Mesenteric fat pad (tissue), 1 donor: ENCODE measurements at places on chromosomes 13 and 19.

DNA sequence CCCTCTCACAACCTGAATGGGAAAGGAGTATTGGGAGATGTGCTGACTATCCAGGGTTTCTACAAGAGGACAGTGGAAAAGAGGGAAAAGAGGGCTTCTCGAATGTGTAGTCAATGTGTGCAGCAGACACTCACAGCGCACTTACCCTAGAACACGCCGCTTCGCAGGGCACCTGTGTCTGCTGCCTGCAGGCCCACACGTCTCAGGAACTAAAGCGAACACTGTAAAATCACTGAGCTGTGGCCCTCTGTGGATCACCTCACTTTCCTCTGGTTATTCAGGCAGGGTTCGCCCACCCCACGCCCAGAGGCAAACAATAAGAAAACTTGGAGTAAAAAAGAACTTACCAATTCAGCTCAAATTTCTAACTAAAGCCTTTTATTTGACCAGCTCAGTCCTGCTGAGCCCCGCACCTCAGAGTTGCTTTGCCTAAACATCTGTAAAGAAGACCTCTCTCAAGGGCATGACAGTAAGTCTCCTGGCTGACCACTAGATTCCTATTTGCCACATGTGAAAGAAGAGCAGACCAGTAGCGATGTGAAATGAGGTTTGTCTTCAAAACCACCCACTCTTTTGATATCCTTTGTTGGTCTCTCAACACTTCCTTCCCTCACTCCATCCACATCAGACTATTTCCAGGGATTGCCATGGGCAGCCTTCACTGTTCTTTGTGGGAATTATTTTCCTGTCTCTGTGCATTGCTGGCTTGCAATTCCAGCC lies 19.3 kb upstream of the DOCK9 start:
- no peak for DNase-seq

- no peak for DNase-seq
Observed at GRCh38 chr13:95874286-95874685, 178.9 kb downstream of the UGGT2 start.

DNA sequence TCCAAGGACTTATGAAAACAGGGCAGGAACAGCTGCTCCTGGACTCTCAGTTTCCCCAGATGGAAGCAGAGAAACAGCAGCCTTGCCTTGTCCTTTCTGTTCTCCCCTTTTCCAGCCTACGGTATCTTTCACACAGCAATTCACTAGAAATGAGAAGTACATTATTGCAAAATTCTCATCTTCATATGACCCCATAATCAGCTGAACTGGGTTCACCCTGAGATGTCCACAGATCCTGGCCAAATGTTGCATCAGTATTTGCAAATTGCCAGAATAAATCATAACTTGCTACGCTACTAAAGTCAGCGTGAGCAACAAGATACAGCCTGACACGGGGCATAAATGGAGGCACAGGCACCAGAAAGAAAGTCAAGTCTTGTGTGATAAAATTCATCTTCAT lies 16.1 kb downstream of the VSTM1 start:
- no peak for DNase-seq

DNA sequence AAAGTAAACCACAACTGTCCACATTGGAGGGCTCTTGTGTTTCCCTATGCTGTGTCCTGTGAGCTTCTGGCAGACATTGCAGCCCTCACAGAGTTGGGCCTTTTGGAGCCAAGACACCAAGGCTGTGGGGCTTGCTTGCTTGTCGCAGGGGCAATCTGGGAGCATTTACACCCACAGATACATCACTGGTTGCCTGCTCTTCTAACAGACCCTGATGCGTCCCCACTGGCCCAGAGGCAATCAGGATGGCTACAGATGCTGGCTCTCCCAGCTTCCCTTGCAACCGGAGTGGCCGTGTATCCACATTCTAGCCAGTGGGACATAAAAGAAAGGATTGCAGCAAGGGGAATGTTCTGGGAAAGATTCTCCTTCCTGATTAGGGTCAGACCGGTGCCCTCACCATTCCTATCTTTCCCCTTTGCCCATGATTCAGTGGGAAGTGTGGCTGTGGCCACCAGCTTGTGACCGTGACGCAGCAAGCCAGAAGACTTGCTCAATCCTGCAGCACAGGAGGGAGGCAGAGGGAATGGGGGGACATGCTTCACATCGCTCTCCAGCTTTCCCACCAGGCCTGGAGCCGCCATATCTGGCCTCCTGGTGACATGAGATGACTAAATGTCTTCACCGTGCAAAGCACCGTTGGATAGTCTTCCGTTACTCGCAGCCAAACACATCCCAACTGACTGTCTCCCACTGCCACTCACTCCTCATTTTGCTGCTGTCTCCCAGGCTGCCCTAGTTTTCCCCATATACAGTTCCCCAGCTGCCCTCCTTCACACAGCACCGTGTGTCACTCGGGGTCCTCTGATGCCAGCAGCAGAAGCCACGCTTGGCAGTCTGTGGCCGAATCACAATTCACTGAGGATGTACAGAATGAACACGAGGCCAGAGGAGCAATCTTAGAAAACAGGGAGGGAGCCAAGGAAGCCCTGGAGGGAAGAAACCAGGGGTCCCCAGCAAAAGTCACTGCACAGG lies 151.0 kb downstream of the DPF1 start:
- DNase-seq, result no peak

- DNase-seq, result no peak
Observed at GRCh38 chr19:58474291-58474996, 1.7 kb upstream of the ZNF446 start.

DNA sequence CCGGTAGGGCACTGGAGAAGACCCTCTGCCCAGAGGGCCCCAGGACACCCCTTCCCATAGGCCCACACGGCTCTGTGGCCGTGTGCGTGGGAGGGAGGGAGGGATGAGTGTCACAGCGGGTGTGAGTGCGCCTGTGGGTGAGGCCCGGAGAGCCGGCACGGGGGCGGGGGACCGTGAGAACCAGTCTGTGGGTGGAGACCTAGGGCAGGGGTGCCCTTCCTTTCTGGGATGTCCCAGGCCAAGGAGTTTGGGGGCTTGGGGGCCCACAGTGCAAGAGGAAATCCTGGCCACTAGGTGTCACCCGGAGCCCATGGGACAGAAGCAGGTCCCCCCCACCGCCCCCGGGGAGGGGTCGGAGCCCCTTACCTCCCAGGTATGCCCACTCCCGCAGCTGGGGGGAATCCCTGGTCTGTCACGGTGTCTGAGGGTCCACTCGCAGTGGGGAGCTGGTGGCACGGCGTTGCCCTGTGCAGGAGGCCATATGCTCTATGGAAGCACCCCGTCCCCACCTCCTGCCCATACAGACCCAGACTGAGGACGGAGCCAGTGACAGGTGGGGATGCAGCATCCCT lies 16.0 kb upstream of the SLC7A10 start:
- no peak for DNase-seq

DNA sequence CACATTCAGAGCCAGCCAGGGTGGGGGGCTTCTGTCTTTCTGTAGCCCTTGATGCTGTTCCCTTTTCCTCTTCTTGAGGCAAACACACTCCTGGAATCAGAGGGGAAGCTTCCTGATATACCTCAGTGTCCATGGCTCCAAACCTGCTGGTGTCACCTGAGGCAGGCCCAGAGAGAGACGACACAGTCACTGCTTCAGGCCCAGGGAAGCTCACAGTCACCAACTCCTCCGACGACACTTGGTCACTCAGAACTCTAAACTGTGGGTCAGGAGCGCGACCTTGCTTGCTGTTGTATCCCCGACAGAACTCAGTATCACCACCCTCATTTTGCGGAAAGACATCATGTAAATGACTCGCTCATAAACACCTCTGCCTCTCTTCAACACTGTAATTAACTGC lies 1.1 kb downstream of the ATP13A1 start:
- DNase-seq, result no peak

GRCh38 chr13:88592105-88592504 lies 920.9 kb downstream of the SLITRK5 start:
- no peak for DNase-seq

- DNase-seq, result no peak
Observed at GRCh38 chr13:80011448-80012212, 329.3 kb downstream of the SPRY2 start.

DNA sequence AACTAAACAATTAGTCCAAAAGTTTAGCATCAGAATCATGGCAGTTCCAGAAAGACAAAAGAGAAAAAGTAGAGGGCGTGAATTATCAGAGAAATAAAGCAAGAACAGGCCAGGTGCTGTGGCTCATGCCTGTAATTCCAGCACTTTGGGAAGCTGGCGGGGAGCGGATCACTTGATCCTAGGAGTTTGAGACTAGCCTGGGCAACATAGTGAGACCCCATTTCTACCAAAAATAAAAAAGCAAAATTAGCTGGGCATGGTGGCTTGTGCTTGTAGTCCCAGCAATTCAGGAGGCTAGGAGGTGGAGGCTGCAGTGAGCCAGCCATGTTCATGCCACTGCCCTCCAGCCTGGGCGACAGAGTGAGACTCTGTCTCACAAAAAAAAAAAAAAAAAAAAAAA lies 18.4 kb downstream of the ARL11 start:
- DNase-seq, result no peak

- DNase-seq, result no peak
Observed at GRCh38 chr13:39110518-39111097, 72.4 kb downstream of the NHLRC3 start.

DNA sequence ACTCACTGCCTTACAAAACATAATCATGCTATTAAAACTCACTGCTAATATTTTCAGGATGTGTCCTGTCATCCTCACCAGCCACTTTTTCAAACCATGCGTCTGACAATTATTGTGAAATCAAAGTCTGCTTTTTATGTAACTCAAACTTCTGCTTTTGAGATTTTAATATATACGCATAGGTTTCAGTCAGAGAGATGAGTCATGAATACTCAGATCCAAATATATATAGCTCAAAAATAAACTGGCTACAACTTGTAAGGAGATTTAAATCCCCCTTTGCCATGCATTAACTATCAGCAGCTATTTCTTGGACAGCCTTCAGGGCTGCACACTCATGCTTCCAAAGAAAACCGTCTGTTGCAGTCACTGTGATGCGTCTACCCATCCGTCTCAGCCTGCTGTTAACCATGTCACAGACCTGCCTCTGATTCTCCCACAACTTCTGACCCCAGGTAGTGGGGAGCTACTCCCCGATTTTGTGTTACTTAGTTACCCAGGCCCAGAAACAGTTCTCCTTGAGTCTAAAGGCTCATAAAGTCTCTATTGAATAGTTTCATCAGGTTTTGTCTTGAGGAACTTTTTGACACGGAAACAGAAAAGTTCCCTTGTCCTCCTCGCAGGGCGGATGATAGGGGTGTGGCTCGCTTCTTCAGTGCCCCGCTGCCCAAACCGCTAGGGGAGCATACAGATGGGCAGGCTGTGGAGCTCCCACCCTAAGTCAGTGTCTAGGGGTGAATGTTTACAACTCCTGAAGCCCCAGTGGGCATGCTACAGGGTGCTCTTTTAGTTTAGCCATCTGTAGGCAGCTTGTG lies 33.8 kb upstream of the SGCG start:
- no peak for DNase-seq

DNA sequence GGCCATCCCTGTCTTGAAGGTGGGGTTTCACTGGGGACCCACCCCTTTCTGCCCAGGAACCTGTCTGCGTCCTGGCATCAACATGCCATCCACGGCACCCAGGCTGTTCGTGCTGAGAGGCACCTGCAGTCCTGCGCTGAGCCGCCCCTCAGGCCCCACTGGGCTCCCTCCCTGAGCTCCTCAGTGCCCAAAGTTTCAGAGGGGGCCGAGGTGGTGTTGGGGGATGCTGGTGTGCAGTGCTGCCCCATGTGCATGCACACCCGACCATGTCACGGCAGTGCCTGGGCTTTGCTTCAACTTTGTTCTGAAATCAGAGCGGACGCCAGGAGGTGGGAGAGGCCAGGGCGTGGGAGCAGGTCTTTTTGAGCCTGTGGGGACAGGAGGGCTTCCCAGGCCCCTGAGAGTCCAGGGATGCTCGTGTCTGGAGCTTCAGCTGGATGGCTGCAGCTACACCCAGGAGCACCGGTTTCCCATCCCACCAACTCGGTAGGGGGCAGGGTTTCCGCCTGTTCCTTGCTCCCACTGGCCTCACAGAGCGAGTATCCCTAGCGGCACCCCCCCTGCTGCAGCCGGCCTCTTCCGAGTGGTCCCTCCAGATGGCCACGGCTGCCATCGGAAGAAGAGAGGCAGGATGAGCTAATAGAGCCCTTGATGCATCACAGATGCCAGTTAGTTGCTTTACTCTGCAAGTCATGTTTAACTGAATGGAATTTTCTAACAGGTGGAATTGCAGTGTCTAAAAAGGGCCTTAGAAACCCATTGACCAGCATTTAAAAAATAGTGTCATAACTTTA lies 44.0 kb downstream of the WDFY2 start:
- no peak for DNase-seq

DNA sequence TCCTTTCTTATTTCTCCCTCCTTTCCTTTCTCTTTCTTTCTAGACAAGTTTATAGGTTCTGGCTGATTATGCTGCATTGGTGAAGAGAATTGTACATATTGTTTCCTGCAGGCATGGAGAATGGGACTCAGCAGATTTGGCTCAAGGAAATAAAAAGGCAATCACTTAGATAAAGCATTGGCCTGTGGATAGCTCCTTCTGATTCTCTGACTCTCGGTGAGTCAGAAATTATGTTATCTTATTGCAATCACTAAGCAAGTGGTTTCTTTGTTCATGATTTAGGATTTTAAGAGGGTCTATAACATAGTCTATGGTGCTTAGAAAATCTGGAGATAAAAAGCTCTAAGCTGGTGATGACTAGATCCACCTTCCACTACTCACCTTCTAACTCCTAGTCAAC lies 54.0 kb upstream of the POSTN start:
- no peak for DNase-seq

- no peak for DNase-seq
Observed at GRCh38 chr13:76331943-76332712, 554.1 kb downstream of the KCTD12 start.

DNA sequence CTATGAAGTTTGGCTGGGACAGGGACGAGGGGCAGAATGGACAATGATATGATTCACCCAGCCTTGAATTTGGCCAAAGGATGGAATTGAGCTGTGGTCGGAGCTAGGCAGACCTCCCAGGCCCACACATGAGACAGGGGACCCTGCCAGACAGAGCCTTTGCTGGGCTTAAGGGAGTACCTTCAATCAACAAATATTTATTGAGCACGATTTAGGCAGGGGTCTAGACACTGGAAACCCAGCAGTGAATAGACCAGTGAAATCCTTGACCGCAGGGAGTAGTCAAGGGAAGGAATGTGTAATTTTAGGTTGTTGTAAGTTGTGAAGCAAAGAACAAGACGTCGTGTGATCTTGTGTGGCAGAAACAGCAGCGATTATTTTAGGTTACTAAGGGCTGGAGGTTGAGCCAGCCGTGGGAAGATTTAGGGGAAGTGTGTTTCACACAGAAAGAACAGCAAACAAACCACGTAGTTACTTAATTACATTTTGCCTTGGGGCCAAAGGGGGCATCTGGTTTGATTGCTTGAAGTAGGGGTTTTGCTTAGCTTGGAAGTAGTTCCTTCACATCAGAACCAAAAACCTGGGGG lies 16.9 kb upstream of the AP1M2 start:
- no peak for DNase-seq
